ENCODE measurements at places on chromosomes 2 and 18. TPM values are rescaled to one million over a fixed set of nuclear protein-coding genes. Genes with fewer than 3 reads are reported as not detected.

GRCh38 chr18:63192126-63192884 lies 127.3 kb downstream of the BCL2 start:
- H3K4me1 ChIP-seq = peaks cover 17% of the 10 kb centered on the region
- no peak for DNase-seq
- H3K4me3 ChIP-seq = no peak overlapping the region
- H3K27ac ChIP-seq = peak overlapping the region; percentile 49
- H3K36me3 ChIP-seq = no peaks in the 10 kb centered on the region

DNA sequence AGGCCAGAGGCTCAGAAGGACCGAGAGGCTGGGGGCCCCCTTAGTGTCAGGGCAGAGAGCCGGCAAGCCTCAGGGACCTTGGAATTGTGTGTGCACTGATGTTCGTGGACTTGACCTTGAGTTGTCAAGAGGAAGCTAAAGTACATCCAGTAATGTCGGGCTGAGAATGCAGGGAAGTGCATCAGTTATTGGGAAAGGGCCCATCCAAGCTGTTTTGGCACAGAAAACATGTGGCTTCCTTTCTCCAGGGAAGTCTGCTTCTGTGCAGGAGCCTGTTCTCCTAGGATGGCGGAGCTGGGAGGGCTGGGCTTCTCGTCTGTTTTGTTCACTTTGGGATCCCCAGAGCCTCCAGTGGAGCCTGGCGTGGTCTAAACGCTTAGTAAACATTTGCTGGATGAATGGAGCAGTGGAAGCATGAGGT lies 23.7 kb downstream of the ATOH8 start:
- no peaks in the 10 kb centered on the region for H3K27me3 ChIP-seq
- H3K4me1 ChIP-seq = peaks cover 39% of the 10 kb centered on the region
- no peak overlapping the region for H3K4me3 ChIP-seq
- no peaks in the 10 kb centered on the region for H3K36me3 ChIP-seq

DNA sequence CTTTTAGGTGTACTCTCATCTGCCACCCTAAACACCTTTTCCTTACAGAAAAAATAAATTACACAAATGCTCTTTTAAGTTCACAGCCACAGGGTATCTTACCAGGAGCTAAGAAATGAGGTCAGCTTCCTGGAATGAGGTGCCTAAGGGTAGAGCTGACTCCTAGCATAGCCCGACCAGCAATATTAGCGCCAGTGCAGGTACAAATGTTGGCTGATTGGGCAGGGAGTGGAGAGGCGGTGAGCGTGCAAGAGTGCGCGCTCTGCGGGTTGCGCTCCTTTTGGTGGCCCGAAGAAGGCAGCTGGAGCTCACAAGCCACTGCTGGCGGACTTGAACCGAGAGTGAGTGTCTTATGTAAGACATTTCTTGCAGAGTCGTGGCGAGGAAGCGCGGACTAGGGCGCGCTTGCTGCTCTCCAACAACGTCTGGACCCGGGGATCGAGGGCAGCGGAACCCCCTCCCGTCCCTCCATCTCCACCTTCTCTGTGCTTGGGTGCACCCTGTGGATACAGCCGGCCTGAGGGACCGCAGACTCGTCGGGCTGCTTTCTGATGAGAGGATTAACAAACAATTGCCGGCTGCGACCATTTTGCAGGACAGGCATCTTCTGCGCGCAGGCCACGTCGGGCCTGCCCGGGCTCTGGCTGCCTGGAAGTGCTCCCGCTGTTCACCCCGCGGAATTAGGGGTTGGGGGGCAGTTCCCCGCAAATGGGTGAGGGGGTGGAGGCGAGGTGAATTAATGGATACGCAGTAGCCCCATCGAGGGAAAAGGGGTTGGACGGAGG lies 17.3 kb downstream of the BOLA3 start:
- H3K27ac ChIP-seq = no peak overlapping the region
- H3K36me3 ChIP-seq = peaks cover 2% of the 10 kb centered on the region
- no peaks in the 10 kb centered on the region for H3K4me1 ChIP-seq
- no peak for DNase-seq

- DNase-seq = no peak
- no peak overlapping the region for H3K27ac ChIP-seq
- H3K4me3 ChIP-seq = no peak overlapping the region
- peaks cover 3% of the 10 kb centered on the region for H3K36me3 ChIP-seq
Measured at GRCh38 chr2:203379156-203379555, 51.0 kb downstream of the ABI2 start.

EVA1A gene
- 0.53 TPM for total RNA-seq

DNA sequence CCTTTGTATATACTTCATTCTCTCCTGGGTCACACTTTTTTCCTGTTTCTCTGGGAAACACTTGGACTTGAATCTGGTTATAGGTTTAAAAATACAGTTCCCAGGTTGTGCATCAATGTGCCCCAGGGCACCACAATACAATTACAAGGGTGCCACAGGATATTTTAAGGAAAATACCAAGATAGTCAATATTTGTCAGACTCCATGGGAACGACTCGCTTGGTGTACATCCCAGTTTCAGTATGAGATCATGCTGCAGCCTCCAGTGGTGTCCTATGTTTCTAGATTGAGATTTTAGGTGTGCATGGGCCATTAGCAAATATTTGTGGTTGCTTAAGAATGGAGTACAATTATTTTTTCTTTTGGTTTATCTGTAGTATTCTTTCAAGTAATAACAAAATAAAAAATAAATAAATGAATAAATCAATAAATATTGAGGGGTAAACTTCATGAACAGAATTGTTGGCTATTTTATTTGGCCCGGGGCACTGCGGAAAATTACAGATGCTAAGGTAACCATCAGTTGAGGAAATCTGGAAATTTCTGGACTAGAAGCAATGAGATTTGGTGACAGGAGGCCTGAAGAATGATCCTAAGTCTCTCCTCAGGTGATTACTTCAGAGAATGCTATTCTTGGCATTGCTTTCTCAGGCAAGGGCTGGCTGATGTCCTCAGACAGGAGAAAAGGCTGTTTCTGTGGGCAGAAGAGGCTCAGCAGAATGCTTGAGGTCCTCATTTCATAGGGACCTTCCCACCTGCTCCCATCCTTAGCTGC lies 649.3 kb upstream of the SOX11 start:
- H3K4me3 ChIP-seq = no peak overlapping the region
- H3K27me3 ChIP-seq = no peaks in the 10 kb centered on the region
- no peak overlapping the region for H3K27ac ChIP-seq
- no peaks in the 10 kb centered on the region for H3K36me3 ChIP-seq

- peak within 1 kb of the TSS; percentile 61 for H3K4me3 ChIP-seq
- H3K27me3 ChIP-seq = no peaks in the 10 kb centered on the region
- H3K27ac ChIP-seq = peak within 1 kb of the TSS; percentile 49
- DNase-seq = peak; percentile 92
- peaks cover 30% of the 10 kb centered on the region for H3K36me3 ChIP-seq
Measured at GRCh38 chr2:27032495-27033252, at the start of gene TMEM214. Gene TMEM214 (plus strand): TSS chr2:27032965. CDS start chr2:27033016, 51 bp downstream.

GRCh38 chr2:170922634-170923494 lies 6.2 kb upstream of the GORASP2 start:
- no peak overlapping the region for H3K27ac ChIP-seq
- DNase-seq = no peak
- H3K27me3 ChIP-seq = no peaks in the 10 kb centered on the region

DNA sequence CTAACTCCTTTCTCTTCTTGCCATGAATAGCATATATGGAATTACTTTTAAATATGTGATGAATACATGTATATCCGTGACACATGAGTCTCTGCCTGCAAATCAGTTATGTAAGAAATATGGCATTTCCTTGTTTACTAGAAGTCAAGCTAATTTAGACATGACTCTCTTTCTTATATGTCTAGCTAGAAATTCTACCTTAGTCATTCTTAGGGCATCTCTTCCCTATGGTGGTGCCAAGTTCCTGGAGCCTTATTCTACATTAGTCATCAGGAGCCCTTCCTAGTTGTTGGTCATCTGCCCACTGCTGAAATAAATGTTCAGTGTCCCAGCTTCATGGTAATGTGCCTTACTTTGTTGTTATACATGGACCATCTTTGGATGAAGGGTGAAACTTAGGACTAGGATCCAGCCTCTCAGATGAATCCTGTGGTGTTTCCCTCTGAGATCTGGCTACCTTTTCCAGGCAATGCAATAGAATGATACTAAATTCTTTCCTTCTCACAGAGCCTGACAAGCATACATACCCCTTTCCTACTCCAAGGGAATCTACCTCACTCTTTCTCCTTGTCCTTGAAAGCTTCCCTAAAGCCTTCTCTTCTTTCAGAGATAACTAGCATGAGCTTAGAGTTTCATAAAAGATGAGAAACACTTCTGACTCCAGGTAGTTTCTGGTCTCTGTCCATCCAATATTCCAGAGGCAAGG lies 415.3 kb upstream of the VWC2L start:
- H3K4me3 ChIP-seq = no peak overlapping the region
- no peaks in the 10 kb centered on the region for H3K27me3 ChIP-seq
- no peaks in the 10 kb centered on the region for H3K4me1 ChIP-seq
- peak; percentile 71 for DNase-seq

- H3K27ac ChIP-seq = no peak overlapping the region
- peak; percentile 75 for DNase-seq
- peaks cover 3% of the 10 kb centered on the region for H3K4me1 ChIP-seq
- H3K27me3 ChIP-seq = no peaks in the 10 kb centered on the region
Measured at GRCh38 chr18:59056706-59057492, 82.8 kb upstream of the SEC11C start.

GRCh38 chr2:158153270-158154015 lies 51.8 kb downstream of the UPP2 start:
- H3K4me1 ChIP-seq = no peaks in the 10 kb centered on the region
- no peak overlapping the region for H3K27ac ChIP-seq
- no peak for DNase-seq
- no peak overlapping the region for H3K4me3 ChIP-seq
- no peaks in the 10 kb centered on the region for H3K36me3 ChIP-seq

- no peak overlapping the region for H3K27ac ChIP-seq
- DNase-seq = no peak
- no peaks in the 10 kb centered on the region for H3K4me1 ChIP-seq
- no peaks in the 10 kb centered on the region for H3K27me3 ChIP-seq
Measured at GRCh38 chr2:136308611-136309010, 190.7 kb upstream of the CXCR4 start.

RAD51AP2 gene
- total RNA-seq = 0.12 TPM

SCYGR4 gene
- total RNA-seq = not detected

ASAP2 gene
- 12.8 TPM for total RNA-seq

GRCh38 chr18:63445037-63445436 lies 22.8 kb upstream of the VPS4B start:
- no peak overlapping the region for H3K4me3 ChIP-seq
- DNase-seq = no peak
- no peak overlapping the region for H3K27ac ChIP-seq
- no peaks in the 10 kb centered on the region for H3K4me1 ChIP-seq
- no peaks in the 10 kb centered on the region for H3K27me3 ChIP-seq
- H3K36me3 ChIP-seq = no peaks in the 10 kb centered on the region

DNA sequence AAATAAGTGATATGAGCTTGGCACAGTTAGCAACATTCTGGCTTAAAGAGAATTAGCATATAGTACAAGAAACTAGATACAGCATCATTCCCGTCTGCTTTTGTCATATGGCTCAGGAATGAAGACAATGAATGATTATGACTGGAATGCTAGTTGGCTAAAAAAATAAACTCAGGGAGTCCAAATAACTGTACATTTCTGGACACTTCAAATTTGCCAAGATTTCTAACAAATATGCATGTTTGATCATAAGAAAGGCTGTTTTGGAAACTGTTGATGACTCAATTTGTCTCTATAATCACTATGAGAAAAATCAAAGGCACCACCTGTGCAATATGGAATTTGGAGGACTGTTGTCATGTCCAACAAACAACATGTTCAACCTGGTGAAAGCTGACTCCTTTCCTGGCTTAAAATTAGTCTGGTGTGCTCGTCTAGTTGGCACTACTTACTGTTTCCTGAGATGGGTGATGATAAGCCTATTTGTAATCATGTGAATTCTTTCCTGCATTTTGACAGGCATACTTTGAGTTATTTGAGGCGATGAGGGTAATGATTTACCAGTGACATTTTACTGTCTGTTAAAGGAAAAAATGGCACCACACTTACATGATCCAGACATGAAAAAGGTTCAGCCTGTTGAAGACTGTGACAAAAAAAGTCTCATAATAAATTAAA lies 133.9 kb upstream of the CDH20 start:
- no peaks in the 10 kb centered on the region for H3K36me3 ChIP-seq
- no peaks in the 10 kb centered on the region for H3K4me1 ChIP-seq
- DNase-seq = no peak
- H3K4me3 ChIP-seq = no peak overlapping the region
- H3K27me3 ChIP-seq = no peaks in the 10 kb centered on the region

DNA sequence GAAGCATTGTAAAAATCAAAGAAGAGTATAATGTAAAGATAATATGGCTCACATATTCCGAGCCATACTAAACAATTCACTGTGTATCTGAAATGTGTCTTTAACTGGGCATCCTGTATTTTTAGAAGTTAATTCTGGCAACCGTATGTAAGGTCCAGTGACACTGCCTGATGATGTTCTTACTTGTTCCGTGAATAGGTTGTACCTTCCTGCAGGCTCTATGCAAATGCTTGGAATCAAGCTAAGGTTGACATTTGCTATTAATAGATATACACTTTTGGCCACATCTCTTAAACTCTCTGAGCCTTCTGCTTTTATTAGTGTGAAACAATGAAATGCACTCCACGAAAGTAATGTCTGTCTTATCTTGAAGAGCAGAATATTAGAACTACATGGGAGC lies 534.6 kb downstream of the CCDC85A start:
- no peak overlapping the region for H3K4me3 ChIP-seq
- H3K4me1 ChIP-seq = peaks cover 24% of the 10 kb centered on the region
- no peaks in the 10 kb centered on the region for H3K36me3 ChIP-seq
- no peak for DNase-seq

- peak; percentile 97 for DNase-seq
- H3K27ac ChIP-seq = peak overlapping the region; percentile 78
- H3K4me1 ChIP-seq = peaks cover 21% of the 10 kb centered on the region
Measured at GRCh38 chr2:102063487-102063911, 71.7 kb downstream of the IL1R2 start.

TEX44 gene
- not detected for total RNA-seq

DNA sequence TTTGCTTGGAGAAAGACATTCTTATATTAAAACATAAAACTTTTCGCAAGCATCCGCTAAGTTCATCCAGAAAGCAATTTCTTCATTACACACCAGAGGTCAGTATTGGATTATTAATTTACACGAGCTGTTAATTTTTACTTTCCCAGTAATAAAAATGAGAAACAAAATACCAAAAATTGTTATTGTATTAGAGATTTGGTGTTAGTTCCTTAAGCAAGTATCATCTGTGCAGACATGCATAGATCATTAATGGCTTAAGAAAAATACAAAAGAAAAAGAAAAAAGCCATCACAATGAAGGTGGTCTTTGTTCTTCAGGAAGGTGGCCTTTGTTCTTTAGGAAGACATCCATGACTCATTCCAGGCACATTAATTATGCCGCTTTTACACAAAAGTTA lies 53.6 kb upstream of the HNMT start:
- DNase-seq = peak; percentile 48
- H3K36me3 ChIP-seq = no peaks in the 10 kb centered on the region
- H3K4me3 ChIP-seq = no peak overlapping the region
- H3K27ac ChIP-seq = no peak overlapping the region

IL37 gene
- not detected for total RNA-seq

All from cardiac muscle cell (in vitro differentiated cells and primary cell).